ENCODE measurements at places on chromosomes 4 and X. TPM values are rescaled to one million over a fixed set of nuclear protein-coding genes. Genes with fewer than 3 reads are reported as not detected.

CFP gene
- total RNA-seq = 0.13 TPM

UTP3 gene
- total RNA-seq = 27.4 TPM

TMEM271 gene
- not detected for total RNA-seq

CT55 gene
- not detected for total RNA-seq

CLIC2 gene
- total RNA-seq = 7.3 TPM

CD99L2 gene
- total RNA-seq = 21.5 TPM

TENM3 gene
- total RNA-seq = 17.8 TPM

TEC gene
- total RNA-seq = 0.81 TPM

ABHD18 gene
- total RNA-seq = 7.3 TPM

CLCN5 gene
- 12.6 TPM for total RNA-seq

GYPB gene
- total RNA-seq = not detected

SHOX gene
- not detected for total RNA-seq

VCX gene
- total RNA-seq = not detected

MAGEA9B gene
- total RNA-seq = not detected

NUDT10 gene
- 0.81 TPM for total RNA-seq
